ENCODE measurements at places on chromosomes 12 and 14. TPM values are rescaled to one million over a fixed set of nuclear protein-coding genes. Genes with fewer than 3 reads are reported as not detected.

The LTBP2 gene
- 10.0 TPM for total RNA-seq

The ATP23 gene
- 4.0 TPM for total RNA-seq

The NANOG gene
- total RNA-seq, result not detected

The TCTN1 gene
- 28.3 TPM for total RNA-seq

The NEDD8 gene
- 450 TPM for total RNA-seq

The SIX6 gene
- not detected for total RNA-seq

The PMEL gene
- 1.1 TPM for total RNA-seq

The LRTM2 gene
- not detected for total RNA-seq

The RNASE3 gene
- total RNA-seq, result not detected

The KERA gene
- not detected for total RNA-seq

The KIF26A gene
- 3.0 TPM for total RNA-seq

The GLT1D1 gene
- total RNA-seq, result not detected

The CTDSP2 gene
- 43.6 TPM for total RNA-seq

The DUSP6 gene
- 11.8 TPM for total RNA-seq

The GOLGA5 gene
- 29.8 TPM for total RNA-seq

The COX8C gene
- total RNA-seq, result not detected

The RPS6KL1 gene
- total RNA-seq, result 0.28 TPM

The IRF2BPL gene
- 18.4 TPM for total RNA-seq
